ENCODE measurements at places on chromosomes 12 and 14.

DNA sequence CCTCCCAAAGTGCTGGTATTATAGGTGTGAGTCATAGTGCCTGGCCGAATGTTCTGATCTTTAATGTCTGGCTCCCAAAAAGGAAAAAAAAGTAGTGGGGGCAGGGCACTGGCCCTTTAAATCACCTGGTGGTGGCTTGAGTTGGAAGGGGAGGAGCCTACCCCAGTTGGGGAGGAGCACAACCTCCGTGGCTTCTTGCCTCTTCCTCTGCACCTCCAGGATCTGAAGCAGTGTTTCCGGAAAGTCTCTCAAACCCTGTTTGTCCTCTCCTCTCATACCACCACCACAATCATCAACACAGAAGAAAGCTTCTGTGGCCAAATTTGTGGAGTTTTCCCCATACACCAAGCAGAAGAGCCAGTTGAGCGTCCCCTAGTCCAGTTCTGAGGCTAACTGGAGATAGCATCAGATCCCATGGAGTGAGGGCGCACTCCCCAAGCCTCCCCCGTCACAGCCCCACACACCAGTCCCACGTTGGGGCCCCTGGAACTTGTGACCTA is 24.3 kb upstream of the RCOR1 start:
- DNase-seq = no peak

GRCh38 chr14:97219431-97220017 is 422.3 kb downstream of the VRK1 start:
- DNase-seq = no peak

DNA sequence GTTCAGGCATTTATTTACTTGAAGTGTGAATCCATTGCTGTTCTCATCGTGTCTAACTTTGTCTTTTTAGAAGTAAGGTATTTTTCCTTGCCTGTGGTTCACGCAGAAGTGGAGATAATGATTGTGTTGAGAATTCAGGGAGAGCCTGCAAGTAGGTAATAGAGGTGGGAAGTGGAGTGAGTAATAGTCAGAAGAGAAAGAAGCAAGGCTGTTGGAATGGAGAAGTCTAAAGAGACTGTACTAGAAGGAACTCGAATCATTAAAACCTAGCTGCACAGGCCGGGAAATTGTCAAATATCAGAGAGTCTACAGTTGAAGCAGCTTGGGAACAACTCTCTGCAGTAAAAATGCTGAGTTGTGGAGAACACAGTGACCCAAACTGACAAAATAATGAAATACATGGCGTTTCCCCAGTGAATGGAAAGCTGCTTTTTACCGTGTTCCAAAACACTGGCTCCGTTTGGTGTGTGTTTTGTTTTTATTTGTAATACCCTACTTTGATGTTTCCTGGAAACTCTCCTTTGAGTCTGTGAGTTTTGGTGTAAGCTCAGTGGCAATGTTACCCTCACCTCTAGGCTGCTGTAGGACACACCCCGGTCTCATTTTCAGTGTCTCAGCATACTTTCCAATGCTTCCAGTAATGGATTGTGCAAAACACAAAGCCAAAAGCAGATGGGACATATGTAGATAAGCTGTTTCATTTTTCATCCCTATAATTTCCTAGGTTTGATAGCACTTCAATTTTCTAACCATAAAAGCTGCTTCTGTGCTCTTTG is 146.6 kb downstream of the CRADD start:
- no peak for DNase-seq

DNA sequence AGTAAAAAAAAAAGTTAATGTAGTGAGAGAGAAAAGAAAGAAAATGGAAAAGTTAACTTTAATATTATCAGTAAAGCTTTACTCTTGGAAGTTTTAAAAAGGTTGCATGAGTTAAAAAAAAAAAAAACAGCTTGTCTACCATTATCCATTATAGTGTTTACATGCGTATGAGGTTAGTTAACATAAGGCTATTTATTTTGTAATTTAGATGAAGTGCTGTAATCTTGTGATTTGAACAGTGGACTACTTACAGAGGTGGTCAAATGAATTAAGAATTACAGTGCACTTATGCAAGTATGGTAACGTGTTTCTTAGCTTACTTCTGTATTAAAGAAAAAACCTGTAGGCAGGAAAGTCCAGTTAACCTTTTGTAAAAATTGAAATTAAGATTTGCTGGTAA is 30.7 kb downstream of the WASHC4 start:
- no peak for DNase-seq

- DNase-seq = no peak
Measured at GRCh38 chr14:70887207-70887681, 20.0 kb upstream of the PCNX1 start.

DNA sequence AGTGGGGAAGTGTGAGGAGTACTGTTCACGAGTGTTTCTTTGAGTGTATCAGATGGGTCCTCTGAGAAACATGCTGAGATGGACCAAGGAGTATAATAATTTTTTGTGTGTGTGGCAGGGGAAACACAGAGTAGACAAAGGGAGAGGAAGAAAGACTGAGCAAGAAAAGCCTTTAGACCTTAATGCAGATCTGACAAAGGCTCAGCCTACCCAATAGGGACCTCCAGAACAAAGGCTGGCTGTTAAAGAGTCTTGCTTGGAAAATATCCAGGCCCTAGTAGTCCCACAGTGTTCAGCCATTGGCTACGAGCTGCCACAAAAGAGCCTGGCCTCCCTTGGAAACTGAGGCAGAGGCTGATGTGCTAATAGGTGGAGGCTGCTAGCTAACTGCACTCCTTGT is 13.5 kb downstream of the COQ5 start:
- DNase-seq = no peak

GRCh38 chr12:5964913-5965900 is 20.1 kb upstream of the ANO2 start:
- DNase-seq = no peak

DNA sequence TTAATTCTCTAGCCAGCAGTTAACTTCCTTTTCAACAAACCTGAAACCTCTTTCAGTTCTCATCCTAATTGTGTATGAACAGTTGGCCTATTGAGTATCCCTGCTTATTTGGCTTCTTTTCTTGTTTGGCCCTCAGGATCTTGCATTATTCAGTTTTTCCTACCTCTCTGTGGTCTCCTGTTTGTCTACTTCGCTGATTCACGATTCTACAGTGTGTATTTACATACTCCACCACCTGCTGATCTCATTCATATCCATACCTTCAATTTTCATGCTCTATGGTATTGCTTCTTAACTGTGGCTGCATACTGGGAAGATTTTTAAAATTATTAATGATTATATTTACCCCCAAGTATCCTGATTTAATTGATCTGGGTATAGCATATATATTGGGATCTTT is 56.4 kb downstream of the RASSF9 start:
- no peak for DNase-seq

GRCh38 chr12:40643976-40644375 is 48.3 kb upstream of the CNTN1 start:
- DNase-seq = no peak
